ENCODE measurements at places on chromosomes 12 and 14.

DNA sequence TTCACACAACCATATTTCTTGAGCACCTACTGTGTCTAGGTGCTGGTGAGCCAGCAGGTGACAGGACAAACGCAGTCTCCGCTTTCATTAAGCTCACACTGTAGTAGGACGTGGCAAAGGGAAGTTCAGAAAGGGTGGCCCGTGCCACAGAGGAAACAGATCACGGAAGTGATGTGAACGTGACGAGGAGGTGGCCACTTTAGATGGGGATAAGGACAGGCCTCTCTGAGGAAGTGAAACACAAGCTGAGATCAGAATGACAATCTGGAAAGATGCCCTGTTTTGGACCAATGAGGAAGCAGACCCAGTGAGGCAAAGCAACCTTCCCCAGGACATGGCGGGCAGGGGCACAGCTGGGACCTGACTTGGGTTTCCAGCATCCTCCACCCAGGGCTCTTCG lies 127.4 kb upstream of the PRMT8 start:
- no peak for DNase-seq

- DNase-seq, result no peak
Observed at GRCh38 chr12:59929110-59929509, 333.3 kb downstream of the SLC16A7 start.

- no peak for DNase-seq
Observed at GRCh38 chr12:109029411-109029810, 8.5 kb upstream of the SVOP start.

DNA sequence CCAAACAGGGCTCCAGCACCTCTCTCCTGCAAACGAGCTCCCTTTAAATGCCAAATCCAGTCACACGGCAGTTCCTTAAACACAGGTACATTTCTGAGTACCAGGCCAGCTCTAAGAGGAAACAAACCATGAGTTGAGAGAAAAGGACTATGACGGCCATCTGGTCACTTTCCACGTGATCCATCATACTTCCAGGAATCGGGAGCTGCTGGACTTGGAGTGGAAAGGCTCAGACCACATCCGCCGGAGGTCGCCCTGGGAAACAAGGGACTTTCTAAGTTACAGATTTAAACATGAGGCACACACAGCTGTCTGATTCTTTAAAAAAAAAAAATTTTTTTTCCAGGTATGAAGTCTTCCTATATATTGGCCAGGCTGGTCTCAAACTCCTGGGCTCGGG lies 39.2 kb downstream of the ACADS start:
- DNase-seq, result no peak

- no peak for DNase-seq
Observed at GRCh38 chr14:51490205-51490604, 161.5 kb upstream of the FRMD6 start.

GRCh38 chr12:116360579-116361413 lies 83.3 kb upstream of the MED13L start:
- DNase-seq, result no peak

DNA sequence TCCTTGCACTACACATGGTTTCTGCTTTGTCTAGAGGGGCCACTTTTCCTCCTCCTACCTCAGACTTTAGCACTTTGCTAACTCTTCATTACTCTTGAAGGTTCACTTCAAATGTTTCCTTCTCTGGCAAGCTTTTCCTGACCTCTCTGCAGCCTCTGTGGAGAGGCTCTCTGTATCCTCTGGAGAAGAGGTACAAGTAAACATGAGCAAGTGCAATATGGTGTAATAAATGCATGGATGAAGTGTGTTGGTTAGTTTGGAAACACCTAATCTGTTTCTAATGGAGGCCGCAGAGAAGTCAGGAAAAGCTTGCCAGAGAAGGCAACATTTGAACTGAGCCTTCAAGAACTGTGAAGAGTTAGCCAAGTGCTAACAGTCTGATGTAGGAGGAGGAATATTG lies 329.3 kb downstream of the GRIN2B start:
- DNase-seq, result no peak

GRCh38 chr14:97655169-97655948 lies 858.2 kb downstream of the VRK1 start:
- DNase-seq, result no peak

DNA sequence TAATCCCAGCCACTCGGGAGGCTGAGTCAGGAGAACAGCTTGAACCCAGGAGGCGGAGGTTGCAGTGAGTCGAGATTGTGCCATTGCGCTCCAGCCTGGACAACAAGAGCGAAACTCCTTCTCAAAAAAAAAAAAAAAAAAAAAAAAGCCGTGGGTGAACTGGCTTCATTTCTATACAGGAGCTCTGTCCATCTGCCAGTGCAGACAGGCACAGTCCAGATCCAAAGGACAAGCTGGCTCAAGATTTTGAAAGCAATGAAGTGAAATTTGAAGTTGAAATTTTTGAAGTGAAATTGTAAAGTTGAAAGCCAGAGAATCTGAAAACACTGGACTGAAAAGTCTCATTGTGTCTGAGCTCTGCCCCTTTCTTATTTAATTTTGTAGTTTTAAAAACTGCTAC lies 134.7 kb downstream of the CALM1 start:
- DNase-seq, result no peak

DNA sequence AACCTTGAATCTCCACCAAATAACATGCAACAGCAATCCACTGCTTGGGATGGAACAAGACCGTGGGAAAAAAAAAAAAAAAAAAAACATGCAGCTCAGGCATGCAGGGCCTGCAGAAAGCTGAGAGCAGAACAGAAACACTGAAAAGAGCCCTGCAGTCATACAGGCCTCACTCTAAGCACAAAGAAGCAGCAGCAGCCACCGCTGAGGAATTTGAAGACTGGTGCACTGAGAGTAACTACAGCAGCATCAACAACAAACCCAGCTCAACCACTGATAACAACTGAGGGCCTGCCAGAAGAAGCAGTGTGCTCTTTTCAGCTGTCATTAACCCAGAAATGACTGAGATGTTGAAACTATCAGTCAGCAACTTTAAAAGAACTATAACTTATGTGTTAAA lies 354.7 kb upstream of the TMTC1 start:
- no peak for DNase-seq

- no peak for DNase-seq
Observed at GRCh38 chr12:13119826-13120225, 16.4 kb upstream of the GSG1 start.

DNA sequence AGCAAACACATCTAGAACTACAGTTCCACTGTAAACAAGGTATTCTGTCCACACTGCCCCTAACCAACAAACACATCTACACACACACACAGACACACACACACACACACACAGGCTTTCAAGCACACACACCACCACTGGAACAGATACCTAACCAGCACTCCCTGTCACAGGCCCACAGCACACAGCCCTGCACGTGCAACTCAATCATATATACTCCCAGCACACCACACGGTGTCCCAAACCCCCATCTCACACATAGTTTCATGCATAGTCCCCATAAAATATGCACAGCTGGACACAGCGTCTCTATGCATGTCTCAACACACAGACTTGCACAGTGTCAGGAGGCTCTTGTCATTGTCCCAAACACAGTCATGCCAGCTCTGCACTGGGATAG lies 27.6 kb downstream of the KRT8 start:
- no peak for DNase-seq

- DNase-seq, result no peak
Observed at GRCh38 chr14:46819117-46819516, 167.5 kb upstream of the RPL10L start.

GRCh38 chr12:53571295-53571694 lies 54.9 kb downstream of the ATF7 start:
- DNase-seq, result no peak

DNA sequence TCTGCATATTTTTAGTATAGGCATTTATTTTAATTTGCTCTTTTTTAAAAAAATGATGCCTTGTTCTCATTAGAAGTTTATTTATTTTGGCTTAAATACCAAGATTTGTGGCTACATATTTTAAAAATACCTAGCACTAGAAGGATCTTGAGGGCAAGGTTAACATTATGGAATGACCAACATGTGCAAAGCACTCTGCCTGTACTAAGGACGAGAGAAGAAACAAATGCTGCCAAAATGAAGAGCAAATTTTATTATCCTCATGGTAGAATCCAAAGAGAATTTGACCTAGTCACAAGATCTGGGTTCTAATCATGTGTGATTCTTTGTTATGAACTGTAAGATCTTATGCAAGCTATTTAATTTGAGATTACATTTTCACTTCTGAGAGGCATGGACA lies 2.8 kb downstream of the CAND1 start:
- DNase-seq, result no peak

DNA sequence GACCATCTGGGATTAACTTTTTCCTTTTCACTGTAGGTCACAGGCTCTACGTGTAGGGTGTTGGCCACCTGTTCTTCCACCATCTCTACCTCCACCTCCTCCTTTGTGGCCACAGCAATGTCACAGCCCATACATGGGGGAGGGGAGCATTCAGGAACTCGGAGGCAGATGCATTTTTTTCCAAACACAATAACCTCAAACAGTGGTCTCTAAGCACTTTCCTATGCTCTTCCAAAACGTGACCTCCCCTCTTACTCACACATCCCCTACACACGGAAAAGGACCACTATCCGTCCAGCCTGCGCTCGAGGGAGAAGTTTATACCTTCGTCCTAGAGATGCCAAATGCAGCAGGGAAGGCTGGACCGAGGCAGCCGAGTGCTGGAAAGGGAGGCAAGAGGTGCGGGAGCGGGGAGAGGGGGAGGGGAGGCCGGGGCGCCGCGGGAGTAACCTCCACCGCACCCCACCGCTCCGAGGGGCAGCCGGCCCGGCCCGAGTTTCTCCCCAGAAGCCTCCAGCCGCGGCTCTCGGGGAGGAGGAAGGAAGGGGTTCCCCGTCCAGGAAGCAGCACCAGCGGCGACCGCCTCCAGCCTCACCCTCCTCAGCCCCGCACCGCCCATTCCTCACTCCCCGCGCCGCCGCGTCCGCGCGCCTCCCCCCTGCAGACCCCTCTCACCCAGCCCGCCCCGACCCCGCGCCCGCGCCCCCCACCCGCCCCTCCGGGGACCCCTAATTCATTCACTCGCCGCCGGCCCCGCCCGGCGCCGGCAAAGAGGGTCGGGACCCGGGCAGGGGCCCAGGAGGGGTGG lies 594 bp downstream of the KRAS start:
- DNase-seq, result peak; percentile 74

- peak; percentile 30 for DNase-seq
Observed at GRCh38 chr14:105087963-105088811, 23.0 kb upstream of the GPR132 start.

DNA sequence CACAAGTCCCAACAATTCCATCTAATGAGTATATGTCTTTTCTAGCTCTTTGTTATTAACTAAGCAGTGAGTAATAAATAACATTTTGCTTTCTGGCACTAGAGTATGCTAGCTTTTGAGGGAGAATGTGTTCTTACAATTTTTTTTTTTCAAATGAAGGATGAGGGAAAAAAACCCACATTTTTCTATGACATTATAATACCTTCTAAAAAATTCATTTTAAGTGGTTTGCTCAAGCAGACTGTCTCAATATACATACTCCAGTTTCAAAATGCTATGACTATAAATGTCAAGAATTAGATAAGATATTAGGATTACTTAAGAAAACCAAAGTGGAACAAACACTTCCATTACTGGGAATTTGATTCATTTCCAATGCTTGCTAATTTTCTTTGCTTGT lies 394.6 kb downstream of the C12orf75 start:
- DNase-seq, result no peak

GRCh38 chr12:3994500-3994899 lies 121.3 kb upstream of the PARP11 start:
- DNase-seq, result no peak

DNA sequence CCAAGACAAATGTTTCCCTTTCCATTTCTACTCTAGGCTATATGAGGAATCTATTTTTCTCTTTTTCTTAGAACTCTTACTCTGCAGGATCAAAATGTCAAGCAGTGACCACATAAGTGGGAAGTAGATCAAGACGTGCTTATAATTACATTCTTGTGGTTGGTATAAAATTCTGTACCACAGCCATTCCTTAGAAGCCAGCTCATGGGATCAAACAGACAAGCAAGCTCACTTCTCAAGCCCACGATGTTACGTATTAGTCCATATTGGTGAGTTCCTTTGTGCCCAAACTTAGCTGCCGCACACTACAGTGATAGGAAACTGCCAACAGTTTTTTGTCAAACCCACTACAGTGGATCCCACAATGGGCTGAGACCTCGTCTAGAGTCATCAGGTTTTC lies 53.4 kb downstream of the IFNG start:
- DNase-seq, result no peak

DNA sequence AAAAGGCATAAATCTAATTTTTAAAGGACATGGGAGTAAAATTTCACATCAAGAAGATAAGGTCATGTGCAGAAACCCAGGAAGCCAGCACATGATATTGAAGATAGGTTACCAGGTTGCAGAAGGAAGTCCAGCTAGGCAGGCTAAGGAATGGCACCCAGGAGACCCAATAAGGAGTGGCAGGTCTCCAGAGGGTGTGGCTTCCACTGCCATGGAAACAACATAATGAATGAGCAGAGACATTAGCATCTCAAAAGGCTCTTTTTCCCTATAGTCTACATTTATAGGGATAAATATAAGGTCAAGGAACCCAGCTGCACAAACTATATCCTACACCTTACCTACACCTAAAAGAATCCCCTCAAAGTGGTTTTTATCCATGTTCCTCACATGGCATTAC lies 275.9 kb downstream of the RPS29 start:
- no peak for DNase-seq

GRCh38 chr14:61569812-61570548 lies 125.3 kb upstream of the HIF1A start:
- DNase-seq, result no peak

- DNase-seq, result peak; percentile 92
Observed at GRCh38 chr14:30874120-30874998, at the start of gene COCH. Gene COCH (plus strand): TSS chr14:30874559. CDS start chr14:30874939, 380 bp downstream.

GRCh38 chr14:98156411-98156810 lies 1115.6 kb downstream of the BCL11B start:
- DNase-seq, result no peak

DNA sequence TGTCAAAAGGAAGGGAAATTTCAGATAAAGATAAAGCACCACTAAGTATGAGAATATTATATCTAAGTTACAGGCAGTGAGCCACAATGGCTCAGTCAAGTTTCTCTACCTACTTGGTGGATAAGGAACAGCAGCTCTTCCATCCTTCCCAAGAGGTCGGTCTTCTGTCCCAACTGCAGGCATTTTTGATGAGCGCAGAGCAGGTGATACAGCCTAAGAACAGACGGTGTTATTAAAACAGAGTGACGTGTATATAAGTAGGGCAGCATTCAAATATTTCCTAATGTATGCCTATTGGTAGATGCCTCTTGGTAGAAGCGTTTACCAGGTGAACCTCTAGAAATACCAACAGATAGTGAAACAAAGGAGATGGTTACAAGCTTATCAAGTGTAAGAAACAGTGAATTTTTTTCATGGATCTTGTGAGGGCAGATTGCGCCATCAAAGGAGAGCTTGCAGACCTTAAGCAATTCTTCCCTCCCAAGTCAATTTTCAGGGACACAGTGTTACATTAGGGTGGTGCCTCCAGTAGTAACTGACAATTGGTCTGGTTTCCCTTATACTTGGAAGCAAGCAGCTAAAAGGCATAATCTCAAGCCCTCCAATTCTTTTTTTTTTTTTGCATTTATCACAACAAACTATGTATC lies 274.5 kb downstream of the MED13L start:
- no peak for DNase-seq

All from GM20000 (cell line).